ENCODE measurements at places on chromosomes 12 and 14.

DNA sequence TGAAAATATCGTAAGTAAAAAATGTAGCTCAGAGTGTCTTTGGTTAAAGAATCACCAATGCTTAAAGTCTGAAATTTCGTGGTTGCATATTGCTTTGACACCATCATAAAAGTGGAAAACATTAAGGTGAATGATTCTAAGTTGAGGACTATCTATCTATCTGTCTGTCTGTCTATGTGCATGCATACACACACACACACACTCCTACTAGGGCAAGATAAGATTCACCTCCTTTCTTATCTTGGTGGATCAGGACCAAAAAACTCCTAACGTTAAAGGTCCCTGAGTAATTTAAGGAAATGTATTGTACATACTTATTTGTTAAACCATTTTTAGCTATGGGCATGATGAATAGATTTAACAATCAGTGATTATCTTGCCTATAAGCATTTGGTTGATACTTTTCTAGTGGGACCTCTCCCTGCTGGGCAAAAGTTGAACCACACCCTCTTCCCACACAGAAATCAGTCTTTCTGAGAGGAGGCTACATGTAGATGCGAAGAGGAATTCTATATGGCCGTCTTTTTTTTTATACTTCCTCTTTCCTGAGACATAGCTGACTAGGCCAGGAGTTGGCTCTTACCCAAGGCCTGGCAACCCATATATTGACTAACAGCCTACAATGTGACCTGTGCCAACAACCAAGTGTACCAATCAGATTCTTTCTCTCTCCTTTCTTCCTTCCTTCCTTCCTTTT lies 19.3 kb upstream of the LLPH start:
- no peak for DNase-seq

DNA sequence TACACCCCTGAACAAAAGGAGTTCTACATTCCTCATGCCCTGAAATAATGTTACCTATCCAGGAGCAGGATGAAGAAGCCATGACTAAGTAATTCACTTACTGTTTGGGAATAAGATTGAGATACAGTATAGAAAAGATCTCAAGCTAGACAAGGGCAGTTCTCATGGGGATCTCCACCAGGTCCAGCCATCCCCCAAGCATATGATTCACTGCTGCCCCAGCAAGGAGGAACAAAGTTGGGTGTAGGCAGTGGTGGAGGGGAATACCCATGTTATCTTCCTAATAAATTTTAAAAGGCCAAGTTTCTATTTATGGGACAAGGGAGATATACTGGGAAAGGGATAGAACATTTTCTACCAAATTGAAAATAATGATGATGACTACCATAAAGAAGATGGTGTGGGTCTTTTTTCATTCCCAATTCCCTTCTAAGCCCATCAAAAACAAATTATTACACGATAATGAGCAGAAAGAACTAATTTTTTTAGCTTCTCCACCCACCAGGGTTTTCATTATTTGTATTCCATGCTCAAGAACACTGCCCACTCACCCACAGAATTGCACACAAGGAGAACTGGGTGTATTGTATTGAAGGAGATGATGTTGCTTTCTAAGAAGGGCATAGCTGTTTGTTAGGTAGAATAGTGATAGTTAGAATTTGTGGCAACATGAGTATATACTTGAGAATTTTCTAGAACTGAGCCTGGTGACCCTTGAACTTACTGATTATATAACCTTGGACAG lies 204.6 kb downstream of the BTG1 start:
- no peak for DNase-seq

- DNase-seq, result no peak
Observed at GRCh38 chr12:56288705-56289387, 11.3 kb downstream of the CS start.

GRCh38 chr12:19462406-19462805 lies 23.1 kb downstream of the AEBP2 start:
- DNase-seq, result no peak

DNA sequence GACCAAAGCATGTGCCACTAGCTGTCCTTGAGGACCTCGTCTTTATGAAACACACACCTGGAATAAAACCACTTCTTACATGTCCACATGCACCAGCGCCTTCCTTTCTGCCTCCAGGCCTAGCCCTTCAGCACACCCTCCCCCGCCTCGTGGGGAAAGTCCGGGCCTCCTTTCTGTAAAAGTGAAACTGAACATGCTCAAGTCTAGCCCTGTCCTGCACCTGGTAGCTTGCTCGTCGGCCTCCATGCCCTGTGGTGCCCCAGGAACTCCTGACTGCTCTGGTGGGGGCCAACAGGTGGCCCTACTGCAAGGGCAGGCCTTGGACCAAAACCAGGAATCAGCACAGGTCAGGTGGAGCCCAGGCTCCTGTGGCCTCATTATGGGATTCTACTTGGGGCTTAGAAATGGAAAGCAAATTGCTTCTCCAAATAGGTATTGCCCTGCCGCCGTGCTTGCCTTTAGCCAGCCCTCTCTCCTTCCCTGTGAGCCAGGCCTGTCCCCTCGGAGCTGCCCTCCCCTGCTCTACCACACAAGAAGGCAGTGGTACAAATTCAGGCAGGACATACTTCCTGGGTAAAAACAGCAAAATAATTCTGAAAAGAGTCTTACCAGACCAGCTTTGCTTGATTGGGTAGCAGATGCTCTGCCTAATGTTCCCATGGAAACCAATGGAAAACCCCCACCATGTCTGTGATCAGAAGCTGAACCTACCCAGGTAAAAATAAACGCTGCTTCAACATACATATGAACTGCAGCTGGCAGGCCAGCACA lies 43.5 kb downstream of the ERH start:
- DNase-seq, result peak; percentile 56

DNA sequence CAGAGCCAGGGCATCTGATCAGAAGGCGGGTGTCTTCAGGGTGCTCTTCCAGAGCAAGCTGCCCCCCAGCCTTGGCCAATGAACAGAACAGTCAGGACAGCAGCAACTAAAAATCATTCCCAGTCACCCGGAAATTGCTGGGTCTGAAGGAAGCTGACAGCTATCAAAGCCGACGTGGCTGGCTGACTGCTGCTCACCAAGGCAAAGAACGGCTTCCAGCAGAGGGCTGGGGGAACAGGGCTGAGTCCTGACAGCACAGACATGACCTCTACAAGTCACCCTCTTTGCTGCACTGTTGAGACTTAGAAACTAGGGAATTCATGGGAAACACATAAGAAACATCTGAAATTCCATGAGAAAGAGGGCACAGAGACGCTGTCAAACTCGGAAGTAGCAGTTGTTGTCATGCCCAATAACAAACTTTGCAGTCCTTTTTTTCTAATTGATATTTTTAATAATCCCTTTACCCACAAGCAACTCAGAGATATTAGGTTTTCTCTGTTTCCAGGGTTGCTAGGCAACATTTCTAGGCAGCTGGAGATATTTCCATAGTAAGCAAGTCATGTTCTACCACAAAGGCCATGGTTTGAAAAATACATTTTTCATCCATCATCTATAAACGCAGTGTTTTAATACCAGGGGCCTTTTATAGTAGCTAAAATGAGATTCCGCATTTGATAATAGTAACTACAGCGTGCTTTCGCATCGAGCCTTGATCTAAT lies 365.2 kb downstream of the SEC23A start:
- no peak for DNase-seq

- DNase-seq, result no peak
Observed at GRCh38 chr12:43107026-43107775, 444.8 kb downstream of the ADAMTS20 start.

DNA sequence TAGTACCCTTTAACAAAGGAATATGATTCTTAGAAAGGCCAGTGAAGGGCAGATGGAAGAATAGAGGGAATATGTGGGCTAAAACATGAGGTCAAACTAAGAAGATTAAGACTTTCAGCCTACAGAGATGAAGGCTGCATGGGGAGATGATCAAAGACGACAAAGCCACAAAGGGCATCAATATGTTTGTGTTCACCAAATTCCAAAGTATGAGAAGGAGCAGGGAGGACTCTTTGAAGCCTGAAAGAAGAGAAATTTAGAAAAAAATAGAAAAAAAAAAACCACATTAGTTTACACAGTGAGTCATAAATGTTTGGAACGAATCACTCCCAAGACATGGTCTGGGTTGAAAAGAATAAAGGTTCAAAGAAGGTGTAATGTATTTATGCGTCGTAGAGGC lies 131.8 kb downstream of the NEDD1 start:
- DNase-seq, result no peak
